Kasumi-1 (cell line): ENCODE measurements at places on chromosomes 12 and 14.

GRCh38 chr12:24364921-24365320 is 415.5 kb upstream of the SOX5 start:
- DNase-seq = no peak

DNA sequence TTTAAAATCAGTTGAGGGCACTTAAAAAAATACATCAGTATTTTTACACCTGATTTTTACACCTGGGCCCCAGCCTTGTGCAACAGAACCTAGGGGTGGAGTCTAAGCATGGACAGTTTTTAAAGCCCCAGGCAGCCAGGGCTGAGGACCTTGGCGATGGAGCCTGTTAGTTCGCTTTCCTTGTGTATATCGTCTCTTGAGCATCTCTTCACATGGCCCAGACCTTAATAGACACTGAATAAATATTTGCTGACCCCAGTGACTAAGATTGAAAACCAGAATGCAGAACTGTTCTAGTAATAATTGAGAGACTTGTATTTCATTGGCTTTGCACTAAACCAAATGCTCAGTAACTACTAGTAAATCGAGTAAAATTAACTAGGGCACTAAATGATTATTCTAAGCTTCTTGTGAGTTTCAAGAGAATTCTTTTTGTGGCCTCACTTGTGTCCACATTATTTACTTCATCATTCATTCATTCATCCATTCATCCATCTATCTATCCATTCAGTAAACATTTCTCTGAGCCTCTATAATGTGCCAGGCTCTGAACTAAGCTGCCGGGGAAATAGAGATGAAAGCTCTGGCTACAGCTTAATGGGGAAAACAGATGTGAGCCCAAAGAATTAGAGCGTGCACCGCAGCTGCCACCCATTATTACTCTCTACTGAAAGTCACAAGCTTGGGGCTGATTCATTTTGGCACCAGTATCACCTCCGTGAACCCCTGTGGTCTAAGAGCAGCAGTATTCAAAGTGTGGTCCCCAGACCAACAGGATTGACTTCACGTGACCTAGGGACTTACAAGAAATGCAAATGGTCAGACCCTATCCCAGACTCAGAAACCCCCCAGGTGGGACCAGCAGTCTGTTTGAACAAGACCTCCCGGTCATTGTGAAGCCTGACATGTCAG is 30.7 kb upstream of the BCL7A start:
- no peak for DNase-seq

DNA sequence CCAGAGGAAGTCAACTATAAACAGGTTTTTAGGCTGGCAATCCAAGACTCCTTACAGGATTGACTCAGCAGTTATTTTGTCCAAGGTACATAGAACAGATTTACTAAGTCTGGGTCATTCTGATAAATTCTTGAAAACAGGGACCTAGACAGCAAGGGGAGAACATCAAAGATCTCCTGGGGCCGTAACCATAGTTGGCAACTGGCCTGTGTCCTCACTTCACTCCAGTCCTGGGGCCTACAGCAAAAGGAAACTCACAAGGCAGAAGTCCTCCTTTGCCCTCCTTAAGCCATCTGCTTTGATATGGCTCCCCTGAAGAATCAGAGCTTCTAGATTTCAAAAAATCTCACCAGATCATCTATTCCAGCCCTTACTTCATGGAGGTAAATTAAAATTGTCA is 207.2 kb upstream of the IGF1 start:
- no peak for DNase-seq

DNA sequence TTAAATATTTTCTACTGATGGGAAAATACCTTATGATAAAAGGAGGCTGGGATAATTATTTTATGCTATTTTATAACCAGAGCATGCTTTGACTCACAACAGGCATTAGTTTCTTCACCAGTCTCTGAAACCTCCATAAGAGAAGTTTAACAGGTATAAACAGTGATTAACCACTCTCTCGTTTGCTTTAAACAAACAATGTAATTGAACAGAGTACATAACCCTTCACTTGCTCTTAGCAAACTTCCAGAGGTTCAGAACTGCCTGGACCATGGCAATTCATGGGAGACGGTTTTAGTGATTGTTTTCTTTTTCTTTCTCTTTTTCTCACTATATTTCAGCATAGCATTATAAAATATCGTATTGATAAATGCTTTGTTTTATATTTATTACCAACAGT is 35.3 kb downstream of the CFAP251 start:
- DNase-seq = no peak

DNA sequence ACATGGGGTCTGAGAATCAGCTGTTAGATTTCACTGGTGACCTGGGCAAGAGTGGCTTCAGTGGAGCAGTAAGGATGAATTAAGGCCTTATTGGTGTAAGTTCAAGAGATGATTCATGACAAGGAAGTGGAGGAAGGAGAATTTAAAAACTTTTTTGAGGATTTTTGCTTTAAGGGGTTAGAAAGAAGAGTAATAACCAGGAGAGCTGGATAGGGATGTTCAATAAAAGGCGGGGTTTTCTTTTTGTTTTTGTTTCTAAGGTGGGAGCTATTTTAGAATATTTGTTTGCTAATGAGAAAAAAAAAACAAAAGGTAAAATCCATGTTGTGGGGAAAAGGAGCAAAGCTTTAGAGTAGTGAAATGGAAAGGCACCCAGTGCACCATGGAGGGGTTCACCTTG is 15.2 kb upstream of the TUBA1B start:
- no peak for DNase-seq

DNA sequence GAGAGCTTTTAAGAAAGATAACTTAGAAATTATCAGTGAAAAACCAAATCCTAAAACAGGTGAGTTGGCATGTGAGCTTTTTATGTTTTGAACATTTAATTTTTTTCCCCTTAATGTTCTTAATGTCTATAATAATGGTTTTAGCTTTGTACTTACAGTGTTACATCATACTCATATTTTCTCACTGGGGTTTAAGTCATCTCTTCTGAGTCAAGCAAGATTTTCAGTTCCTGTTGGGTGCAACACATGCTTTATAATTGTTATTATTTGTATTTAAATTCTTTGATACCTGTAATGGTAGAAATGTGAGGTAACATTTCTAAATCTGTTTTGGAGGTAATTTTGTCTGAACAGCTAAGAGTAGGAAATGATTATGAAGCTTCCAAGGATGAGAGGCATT is 113.0 kb downstream of the PLEKHA5 start:
- DNase-seq = no peak

- no peak for DNase-seq
Observed at GRCh38 chr12:39846971-39847650, 227.5 kb upstream of the ABCD2 start.

DNA sequence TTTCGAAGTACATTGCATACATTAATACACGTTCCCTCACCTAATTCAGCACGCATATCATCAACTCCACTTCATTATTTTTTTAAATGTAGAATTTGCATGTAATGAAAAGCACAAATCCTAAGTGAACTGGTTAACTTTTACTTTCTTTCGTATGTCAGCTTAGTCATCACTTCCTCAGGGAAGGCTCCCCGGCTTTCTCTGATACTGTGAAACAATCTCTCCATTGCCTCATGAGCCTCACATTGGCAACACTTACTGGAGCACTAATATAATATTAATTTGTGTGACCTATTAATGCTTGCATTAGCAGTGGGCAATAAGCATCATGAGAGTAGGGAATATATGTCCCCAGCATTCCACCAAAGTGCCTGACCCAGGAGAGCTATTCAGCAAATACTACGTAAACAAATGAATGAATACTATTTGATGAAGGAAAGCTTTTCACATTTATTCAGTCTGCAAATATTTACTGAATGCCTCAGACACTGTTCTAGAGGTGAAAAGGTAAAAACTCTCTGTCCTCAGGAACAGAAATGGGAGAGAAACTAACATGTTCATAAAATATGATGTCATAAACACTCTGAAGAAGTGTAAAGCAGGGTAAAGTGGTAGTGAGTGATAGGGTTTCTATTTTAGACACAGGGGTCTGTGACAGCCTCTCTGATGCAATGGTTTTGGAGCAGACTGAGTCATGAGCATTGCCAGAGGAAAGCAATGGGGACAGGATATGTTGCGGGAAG is 327.5 kb upstream of the DIO2 start:
- no peak for DNase-seq

- peak; percentile 40 for DNase-seq
Observed at GRCh38 chr14:78902010-78902623, 731.9 kb downstream of the NRXN3 start.

GRCh38 chr14:83757916-83758315 is 1772.0 kb upstream of the FLRT2 start:
- no peak for DNase-seq

GRCh38 chr12:72076558-72076915 is 137.9 kb downstream of the TPH2 start:
- DNase-seq = no peak

DNA sequence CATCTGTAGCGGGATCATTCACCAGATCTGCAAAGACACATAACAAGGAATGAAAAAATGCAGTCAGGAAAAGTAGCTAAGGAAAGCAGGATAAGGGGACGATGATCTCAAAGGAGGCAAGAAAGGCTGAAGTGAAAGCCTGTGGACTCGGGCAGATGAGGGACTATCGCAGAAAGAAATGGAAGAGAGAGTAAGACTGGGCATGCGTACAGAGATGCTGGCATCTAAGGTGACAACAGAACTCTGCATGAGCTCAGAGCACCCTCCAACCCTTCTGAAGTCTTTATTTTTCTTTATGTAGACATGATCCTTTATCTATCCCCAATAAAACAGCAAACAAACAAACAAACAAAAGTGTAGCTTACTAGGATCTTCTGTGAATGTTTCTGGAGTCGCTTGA is 7.2 kb downstream of the MFAP5 start:
- no peak for DNase-seq

- no peak for DNase-seq
Observed at GRCh38 chr12:20868277-20868676, 57.8 kb downstream of the SLCO1B3 start.

DNA sequence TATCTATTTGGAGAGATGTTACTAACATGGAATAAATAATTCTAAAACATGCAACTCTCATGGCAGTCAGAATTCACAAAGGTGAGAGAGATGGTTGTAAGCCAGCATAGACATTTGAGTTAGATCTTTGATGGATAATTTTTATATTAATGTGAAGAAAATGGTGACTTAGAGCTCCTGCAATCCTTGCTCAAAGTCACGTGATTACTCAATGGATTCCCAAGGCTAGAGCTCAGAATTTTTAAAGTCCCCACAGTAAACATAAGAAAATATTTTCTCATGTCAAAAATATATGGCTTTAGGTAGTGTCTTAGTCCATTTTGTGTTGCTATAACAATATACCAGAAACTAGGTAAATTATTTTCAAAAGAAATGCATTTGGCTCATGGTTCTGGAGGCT is 281.5 kb upstream of the PRKD1 start:
- DNase-seq = no peak

DNA sequence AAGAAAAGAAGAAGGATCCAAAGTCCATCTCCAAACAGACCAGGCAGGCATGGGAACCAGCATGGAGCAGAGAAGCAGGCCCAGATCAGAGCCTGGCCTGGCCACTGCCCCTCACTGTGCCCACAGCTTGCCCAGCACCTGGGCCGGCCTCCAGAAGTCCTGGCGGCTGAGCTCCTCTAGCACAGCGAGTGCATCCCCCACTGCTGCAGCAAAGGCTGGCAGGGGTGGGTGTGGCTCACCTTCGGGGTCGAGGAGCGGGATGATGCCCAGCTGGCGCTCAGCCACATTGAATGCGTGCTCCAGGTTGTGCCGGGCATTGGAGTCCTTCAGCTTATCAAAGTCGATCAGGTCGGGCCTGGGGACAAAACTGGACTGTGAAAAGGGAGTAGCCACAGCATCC is 78.7 kb downstream of the SPTB start:
- no peak for DNase-seq

DNA sequence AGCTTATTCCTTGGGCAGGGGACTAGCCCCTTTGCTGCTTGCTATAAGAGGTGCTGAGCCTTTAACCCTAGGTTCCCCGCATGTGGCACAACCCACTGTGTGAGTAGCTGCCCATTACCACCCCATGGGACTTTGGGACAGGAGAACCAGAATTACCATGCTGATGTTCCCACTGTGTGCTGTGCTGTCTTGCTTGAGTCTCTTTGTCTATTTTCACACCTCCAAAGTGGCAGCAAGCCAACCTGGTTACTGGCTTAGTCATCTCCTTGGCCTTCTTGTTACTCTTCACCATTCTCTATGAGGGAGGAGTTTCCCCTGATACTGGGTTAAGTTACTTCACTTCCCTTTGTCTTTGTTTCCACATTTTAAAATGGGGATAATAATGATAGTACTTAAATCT is 73.4 kb upstream of the ETV6 start:
- DNase-seq = peak; percentile 21

GRCh38 chr14:35747379-35747778 is 61.7 kb downstream of the RALGAPA1 start:
- no peak for DNase-seq

- no peak for DNase-seq
Observed at GRCh38 chr12:24444634-24445033, 495.2 kb upstream of the SOX5 start.

DNA sequence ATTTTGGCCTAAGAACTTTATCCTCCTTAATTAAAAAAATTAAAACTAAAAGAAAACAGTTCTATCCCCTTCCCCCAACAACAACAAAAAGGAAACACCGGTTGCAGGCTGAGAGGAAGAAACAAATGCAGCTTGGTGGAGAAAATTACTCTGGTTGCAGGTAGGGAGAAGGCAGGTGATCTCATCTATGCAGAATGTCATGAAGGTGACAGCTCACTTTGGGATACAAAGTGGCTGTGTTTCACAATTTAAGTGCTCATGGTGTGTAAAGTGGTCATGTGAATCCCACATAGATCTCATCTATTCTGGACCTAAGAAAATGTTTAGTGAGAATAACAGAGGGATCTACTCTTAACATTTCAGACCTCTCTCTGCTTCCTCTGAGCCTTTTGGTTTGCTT is 219.7 kb upstream of the PKP2 start:
- no peak for DNase-seq

DNA sequence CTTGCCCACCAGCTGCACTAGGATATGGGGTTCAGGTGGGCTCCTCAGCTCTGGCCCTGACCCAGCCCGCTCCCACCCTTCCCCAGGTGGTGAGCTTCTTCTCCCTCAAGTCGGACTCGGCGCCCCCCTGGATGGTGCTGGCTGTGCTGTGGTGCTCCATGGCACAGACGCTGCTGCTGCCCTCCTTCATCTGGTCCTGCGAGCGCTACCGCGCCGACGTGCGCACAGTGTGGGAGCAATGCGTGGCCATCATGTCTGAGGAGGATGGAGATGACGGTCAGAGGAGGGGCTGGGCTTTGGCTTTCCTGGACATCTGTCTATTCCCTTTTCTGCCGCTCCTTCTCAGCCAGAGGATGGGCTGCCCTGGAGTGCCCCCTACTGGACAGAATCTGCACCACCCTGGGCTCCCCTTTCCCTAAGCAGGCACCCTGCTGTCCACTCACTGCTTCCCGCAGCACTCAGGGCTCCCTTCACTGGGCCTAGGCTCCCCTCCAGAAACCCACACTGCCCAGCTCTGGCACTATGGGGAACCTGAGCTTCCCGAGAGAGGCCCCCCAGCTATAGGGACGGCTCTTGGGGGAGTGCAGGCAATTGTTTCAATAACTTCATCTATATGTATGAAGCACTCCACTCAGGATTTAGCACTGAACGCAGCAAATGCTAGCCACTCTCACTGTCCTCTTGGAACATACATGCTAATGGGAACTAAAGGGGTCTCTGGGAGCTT is 2.6 kb upstream of the P3H3 start:
- DNase-seq = peak; percentile 46
